ENCODE measurements at places on chromosomes 13 and 19.

GRCh38 chr13:104632736-104633135 lies 1566.5 kb upstream of the SLC10A2 start:
- DNase-seq: no peak

DNA sequence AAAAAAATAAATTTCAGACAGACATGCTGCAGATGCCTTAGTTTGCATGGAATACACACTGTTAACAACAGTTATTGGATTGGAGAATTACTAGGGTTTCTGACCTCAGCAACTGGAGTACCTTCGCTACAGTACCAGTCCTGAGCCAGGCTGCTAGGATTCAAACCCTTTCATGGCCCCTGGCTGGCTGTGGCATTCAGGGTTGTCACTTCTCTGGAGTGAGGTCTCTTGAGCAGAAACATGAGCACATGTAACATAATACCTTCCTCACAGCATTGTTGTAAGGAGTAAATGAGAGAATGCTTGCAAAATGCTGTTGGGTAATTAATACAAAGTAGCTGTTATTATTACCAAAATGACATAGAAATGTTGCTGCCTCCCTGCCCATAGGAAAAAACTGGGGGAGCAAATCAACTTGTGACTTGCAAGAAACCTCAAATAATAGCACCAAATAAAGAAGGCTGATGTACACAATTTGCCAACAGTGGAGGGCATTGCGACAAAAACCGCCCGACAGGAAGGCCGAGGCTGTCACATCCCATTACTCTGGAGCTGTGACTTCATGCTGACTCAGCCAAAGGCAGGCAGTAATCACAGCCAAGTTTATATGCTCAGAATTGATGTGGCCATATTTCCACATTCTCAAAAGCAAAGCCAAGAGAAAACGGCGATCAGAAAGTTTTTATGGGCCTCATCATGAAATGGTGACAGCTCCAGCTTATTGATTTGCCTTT lies 100.4 kb downstream of the RFC3 start:
- no peak for DNase-seq

DNA sequence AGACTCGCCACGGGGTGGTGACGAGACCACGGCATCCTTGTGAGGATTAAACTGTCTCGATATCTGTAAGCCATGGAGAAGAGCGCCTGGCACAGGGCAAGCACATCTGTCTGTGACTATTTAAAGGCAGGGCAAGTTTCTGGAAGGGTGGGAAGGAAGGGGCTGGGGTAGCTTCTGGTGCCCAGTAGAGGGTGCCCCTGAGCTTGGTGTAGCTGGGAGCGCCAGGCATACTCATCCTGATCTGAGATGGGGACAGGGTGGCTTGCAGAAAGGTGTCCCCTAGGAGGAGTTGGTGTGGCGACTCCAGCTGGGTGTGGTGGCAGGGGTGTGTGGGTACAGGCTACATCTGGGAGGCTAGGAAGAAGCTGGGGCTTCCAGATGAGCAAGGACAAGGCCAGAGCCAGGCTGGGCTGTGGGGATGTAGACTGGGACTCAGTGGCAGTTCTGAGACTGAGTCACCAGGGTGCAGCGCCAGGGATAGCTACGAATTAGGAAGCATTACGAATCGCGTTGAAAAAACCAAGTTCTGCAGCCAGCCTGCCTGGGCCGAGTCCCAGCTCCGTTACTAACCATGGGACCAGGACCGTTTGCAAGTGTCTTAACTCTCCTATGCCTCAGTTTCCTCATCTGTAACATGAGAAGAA lies 23.1 kb upstream of the ASPDH start:
- no peak for DNase-seq

GRCh38 chr19:20318616-20319015 lies 151.6 kb downstream of the ZNF486 start:
- no peak for DNase-seq

Measured in T follicular helper cell (primary cell).